CD4-positive, alpha-beta T cell treated with Interleukin-17A for 1 hour (primary cell): ENCODE measurements at places on chromosomes 2 and 18.

GRCh38 chr2:99935662-99936061 is 206.7 kb downstream of the AFF3 start:
- DNase-seq, result no peak

GRCh38 chr2:224357098-224357901 is 44.6 kb downstream of the FAM124B start:
- DNase-seq, result peak; percentile 69

DNA sequence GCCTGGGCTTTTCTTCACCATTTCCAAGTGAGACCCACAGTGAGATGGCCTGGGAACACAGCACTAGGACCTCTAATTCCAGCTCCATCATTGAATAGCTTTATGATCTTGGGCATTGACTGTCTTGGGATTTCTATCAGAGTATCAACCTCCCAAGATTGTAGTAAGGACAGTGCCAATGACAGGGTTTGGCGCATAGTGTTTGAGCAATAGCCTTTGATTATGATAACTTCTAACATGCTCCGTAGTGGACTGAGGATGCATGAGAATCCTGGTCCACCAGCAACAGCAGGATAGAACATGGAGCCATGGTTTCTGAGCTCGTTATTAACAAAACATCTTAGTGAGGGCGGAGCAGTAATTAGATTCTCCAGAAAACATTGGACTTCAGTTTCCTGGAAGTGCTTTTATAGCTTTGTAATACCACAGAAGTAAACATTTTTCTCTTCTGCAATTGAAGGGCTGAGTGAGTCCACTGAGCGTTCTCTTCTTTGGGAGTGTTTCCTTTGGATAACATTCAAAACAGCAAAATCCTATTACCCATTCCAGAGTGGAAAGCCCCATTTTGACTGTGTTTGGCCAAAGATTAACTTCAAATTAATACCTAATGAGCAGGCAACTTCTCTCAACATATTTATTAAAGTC is 63.7 kb downstream of the IL1R2 start:
- DNase-seq, result no peak

DNA sequence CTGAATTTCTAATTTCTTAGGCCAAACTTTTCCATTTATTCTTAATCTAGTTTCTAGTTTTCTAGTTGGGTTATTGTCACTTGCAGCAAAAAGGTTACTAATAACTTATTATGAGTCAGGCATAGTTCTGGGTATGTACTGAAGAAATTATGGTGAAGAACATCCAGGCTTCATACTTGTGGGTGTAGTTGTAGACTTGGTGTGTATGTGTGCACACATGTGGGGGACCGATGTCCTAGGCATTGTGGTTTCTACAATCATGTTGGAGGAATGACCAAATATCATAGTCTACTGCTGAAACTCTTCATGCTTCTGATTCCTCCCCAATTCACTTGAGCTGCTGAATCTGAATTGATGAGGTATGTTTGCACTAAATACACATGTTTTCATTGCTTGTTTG is 141.2 kb downstream of the PMAIP1 start:
- no peak for DNase-seq

- DNase-seq, result no peak
These were observed 58.3 kb upstream of the BCL2L11 start for GRCh38 chr2:111062417-111062816.

GRCh38 chr2:42567806-42568400 is 529 bp upstream of the MTA3 start:
- peak; percentile 18 for DNase-seq

DNA sequence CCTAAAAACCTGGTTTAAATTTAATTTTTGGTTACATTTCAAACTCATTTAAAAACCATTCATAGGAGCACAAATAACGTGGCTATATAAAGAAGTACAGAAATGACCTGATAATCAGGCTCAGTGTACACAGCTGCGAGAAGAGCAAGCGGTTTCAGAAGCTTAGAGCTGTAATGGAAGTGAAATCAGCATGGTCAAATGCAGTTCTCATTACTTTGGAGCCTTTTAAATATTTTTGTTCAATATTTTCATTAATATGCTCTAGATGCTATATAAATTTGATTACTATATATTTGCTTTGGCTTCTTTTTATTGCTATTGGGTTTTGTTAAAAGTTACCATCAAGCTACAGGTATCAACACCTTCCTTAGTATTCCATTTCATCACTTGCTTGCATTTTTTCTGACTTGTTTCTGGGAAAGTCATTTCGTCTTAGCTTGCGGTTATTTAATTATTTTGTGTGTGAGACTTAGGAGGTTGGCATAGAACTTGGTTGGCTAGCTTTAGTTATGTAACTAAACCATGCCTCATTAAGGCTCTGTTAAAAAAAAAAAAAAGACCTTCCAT is 58.7 kb downstream of the AFTPH start:
- DNase-seq, result no peak

DNA sequence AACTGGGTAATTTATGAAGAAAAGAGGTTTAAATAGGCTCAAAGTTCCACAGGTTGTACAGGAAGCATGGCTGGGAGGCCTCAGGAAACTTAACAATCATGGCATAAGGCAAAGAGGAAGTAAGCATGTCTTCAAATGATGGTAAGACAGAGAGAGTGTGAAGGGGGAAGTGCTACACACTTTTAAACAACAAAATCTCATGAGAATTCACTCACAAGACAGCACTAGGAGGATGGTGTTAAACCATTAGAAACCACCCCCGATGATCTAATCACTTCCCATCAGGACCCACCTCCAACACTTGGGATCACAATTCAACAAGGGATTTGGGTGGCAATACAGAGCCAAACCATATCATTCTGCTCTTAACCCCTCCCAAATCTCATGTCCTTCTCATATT is 34.9 kb downstream of the CFAP210 start:
- no peak for DNase-seq

GRCh38 chr2:159139216-159139933 is 147.1 kb downstream of the WDSUB1 start:
- DNase-seq, result no peak

- no peak for DNase-seq
These were observed 207.4 kb upstream of the HDAC4 start for GRCh38 chr2:239608260-239608659.

- no peak for DNase-seq
These were observed 37.0 kb downstream of the MAL start for GRCh38 chr2:95062242-95063085.

DNA sequence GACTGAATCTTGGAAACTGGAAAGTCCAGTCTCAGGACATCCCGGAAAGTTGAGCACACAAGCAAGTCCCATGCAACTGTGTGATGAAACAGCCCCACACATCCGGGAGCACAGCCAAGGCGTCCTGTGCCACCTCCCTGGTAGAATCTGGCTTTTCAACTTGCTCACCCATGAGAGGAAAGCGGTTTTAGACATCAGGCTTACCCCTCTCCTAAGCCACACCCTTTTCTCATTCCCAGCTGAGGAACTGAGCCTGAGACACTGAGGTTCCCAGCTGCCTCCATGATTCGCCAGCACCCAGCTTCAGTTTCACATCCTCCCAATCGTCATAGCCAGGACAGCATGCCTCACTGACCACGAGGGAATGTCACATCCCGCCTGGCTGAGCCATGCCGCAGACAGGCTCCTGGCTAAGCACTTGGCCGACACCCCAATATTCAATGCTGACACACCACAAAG is 60.3 kb downstream of the STEAP3 start:
- DNase-seq, result no peak

DNA sequence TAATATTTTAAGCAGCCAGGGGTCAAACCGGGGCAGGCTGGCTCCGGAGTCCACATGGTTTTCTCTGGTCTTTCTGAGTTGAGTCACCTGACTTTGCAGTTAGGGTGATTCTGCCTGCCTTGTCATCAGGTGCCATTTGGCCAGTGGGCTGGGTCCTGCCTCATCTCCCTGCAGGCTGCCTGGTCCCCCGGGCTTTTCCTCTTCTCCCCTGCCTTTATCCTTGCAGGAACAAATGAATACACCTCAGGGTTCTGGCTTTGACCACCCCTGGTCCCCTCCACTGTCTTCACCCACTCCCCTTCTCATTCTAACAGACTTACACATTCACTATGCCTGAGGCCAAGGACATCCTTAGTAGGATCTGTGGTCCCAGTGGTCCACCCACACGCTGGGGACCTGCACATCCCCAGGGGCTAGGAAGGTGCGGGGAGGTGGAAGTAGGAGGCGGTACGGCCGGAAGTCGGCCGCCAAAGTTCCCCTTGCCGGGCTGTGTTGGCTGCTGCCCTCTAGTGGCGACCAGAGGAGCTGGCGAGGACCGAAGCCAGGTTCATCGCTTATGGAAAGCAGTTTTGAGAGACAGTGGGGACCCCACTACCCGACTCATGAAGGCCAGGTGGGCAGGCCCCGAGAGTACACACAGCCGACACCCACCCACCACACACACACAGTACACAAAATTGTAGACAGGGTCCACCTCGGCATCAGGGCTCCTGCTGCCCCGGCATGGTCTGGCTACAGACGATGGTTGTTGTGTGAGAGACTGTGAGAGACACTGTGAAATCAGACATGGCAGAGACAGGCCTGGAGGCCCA is 6.3 kb upstream of the TEX261 start:
- peak; percentile 84 for DNase-seq

DNA sequence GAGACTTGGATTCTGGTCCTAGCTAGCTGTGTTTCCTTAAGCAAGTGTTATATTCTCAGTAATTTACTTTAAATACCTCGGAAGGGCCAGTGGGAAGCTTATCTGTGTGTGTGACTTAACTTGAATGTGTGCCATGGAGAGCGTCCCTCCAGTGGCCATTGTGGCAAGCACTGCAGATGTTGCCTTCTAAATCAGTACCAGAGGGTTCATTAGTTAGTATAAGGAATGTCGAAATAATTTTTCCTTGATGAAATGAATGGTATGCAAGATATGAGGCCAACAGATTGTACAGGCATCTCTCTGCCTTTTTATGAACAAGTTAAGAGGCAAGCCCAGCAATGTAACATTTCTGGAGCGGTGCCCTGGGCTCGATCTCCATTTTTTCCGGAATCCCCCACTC is 52.0 kb downstream of the FBXO36 start:
- no peak for DNase-seq

DNA sequence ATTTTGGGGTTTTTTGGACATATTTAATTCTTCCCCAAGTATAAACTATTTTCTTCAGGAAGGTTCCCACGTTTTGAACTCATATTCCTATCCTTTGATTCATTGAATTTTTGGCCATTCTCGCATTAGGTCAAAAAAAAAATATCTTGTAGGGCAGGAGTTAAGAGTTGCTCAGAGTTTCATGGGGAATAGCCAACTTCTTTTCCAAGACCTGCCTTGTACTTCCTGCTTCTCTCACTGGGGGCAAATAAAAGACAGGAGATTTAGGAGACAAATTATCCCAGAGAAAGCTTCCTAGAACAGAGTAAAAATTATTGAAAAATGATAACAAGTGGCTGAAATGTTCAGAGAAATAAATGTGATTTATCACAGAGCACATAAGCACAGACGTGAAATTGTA is 55.2 kb upstream of the BCL11A start:
- no peak for DNase-seq
